ENCODE measurements at places on chromosomes 3 and 15.

DNA sequence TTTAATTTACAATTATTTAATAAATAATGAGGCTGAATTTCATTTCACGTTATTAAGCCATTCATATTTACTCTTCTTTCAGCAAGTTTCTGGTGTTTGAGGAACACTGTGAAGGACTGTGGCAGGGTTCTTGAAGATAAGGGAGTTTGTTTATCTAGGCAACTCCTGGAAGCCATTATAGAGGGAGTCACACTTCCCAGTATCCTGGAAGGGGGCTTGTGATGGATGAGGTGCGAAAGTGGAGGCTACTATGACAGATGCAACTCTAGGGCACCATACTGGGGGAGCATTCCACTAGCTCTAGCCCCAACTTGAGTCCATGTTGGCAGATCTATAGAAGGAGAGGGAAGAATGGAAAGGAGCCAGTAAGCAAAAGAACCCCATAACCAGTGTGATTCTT lies 14.4 kb downstream of the CNOT10 start:
- DNase-seq: no peak

DNA sequence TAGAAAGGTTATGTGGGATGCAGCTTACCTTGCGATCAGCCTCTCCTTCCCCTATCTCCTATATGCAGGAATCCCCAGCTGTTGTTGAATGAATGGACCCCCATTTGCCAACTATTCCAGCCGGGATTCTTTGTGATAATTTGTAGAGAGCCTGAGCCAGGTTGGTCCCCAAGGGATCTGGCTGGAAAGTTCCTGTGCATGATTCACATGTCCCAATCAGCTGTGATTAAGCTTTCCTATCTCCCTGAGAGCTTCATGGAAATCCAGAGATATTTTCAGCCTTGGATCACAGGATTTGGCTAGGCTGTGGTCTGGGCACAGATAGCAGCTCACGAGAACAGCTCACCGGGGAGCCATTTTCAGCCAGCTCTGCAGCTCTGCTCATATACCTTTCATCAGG lies 76.7 kb downstream of the ARNT2 start:
- peak; percentile 99 for DNase-seq

- peak; percentile 24 for DNase-seq
Observed at GRCh38 chr3:149199474-149199873, 22.2 kb downstream of the CP start.

GRCh38 chr15:89197503-89197971 lies 23.8 kb downstream of the RLBP1 start:
- DNase-seq: no peak

DNA sequence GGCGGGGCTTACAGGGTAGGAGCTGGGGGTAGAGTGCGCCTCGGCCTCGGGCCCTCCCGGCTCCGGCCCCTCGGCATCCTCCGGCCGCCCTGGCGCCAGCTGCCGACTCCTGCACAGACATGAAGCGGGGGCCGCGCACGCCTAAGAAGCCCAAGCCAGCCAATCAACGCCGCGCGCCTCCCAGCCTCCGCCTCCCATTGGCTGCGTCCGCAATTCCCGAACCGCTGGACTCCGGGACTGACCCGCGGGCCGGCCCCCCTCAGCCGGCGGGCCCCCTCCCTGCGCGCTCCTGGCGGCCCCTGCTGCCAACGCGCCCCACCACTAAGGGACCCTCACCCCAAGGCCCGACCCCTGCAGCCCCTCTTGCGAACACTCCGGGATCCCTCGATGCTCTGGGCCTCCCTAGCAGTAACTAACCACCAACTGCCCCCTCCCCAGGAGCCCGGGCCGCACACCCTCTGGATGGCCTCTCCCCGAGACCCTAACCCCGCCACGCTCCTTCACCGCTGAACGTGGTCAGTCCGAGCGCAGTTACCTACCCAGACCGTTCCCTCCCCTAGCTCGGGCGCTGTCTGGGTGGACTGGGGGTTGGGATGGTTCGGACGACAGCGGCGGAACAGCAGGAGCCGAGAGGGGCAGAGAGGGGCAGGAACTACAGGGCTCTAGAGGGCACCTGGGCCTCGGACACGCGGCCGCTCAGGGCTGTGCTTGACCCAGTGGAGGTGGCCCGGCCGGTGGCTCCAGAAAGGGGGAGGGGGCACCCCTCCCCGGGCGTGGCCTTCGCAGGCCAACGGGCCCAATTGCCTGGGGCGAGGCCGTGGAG lies 5.0 kb downstream of the GATA2 start:
- DNase-seq: peak; percentile 66

GRCh38 chr3:32568953-32569352 lies 1.7 kb downstream of the DYNC1LI1 start:
- DNase-seq: no peak

- DNase-seq: peak; percentile 99
Observed at GRCh38 chr3:42061713-42062380, 29.3 kb upstream of the TRAK1 start.

- DNase-seq: no peak
Observed at GRCh38 chr3:39413691-39414420, 7.3 kb downstream of the RPSA start.

- no peak for DNase-seq
Observed at GRCh38 chr15:83993591-83993990, 242.0 kb upstream of the GOLGA6L4 start.

- peak; percentile 88 for DNase-seq
Observed at GRCh38 chr15:62075595-62076277, 9.0 kb downstream of the C2CD4A start.

GRCh38 chr3:113232342-113232741 lies 21.0 kb downstream of the BOC start:
- DNase-seq: peak; percentile 34

DNA sequence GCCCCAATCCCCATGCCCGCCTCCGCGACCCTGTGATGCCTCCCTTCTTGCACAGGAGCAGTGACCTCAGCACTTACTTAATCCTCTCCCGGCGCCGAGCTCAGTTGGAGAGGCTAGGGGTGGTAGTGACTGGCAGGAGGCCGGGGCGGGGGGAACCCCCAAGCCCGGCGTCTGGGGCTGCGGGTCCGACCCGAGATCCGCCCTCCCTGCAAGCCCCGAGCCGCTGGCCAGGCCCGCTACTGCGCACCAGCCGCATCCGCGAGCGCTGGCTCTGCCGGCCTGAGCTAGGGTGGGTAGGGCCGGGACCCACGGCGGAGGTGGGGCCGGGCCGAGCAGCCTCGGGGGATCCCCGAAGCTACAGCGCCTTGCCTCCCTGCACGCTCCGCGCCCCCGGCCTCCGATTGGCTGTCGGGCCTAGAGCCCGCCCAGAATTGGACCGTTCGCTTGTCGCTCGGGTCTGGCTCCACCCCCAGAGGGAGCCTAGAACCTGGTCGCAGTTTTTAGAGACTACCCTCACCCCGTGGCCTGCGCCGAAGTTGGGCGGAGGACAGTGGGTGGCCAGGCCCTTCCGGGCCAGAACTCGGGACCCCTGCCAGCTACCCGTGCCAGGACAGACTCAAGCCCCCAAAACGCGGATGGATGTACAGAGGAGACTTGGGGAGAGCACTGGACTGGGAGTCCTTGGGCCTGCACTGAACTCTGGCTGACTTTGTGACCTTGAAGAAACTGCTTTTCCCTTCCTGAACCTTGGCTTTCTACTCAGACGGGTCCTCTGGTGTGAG lies at the start of gene C3orf18:
C3orf18 (minus strand) TSS at position 362 of the 782 bp plus-strand sequence. CDS start 2,048 bp downstream, outside the sequence.
- DNase-seq: peak; percentile 88

- peak; percentile 59 for DNase-seq
Observed at GRCh38 chr15:55587321-55588069, 650 bp downstream of the PYGO1 start.

- peak; percentile 90 for DNase-seq
Observed at GRCh38 chr3:100033184-100033583, 81.1 kb downstream of the FILIP1L start.

- DNase-seq: no peak
Observed at GRCh38 chr15:41974041-41974440, 1.7 kb upstream of the EHD4 start.

GRCh38 chr3:37756311-37756710 lies 105.4 kb upstream of the CTDSPL start:
- DNase-seq: no peak

GRCh38 chr3:119322021-119322834 lies 28.0 kb downstream of the ARHGAP31 start:
- no peak for DNase-seq

DNA sequence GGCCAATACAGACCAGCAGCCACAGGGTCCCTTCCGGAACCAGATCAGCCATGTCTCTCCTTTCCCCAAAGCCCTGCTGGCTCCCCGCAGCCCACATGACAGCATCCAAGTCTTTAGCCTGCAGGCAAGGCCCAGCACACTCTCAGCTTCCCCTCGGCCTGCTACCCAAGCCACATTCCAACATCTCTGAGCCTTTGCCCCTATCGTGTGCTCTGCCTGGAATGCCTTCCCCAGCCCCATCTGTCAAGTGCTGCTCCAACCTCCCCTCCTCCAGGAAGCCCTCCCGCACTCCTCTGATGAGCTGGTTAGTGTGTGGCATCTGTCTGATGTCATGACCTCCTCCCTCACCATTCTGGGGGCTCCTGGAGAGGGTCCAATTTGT lies 8.5 kb downstream of the PLXND1 start:
- no peak for DNase-seq

DNA sequence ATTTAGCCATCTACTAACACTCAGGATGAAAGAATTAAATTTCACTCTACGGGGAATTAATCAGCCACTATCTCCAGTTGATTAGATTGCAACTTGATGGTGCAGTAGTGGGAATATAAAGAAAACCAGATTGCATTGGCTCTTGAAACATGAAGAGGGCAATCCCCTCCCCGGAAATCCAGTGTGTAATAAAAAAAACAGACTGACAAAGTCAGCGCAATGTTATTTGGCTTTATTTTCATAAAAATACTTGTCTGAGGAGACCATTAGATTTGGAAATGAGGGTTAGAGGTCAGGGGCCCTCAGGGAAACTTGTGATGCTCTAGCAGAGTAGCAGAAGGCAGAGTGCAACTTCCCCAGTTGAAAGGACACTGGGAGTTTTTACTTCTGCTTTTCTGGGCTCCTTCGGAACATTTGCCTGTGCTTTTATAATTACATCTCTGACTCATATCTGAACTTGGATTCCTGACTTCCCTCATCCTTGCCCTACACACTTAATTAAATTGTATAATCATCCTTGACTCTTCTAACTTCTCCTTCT lies 326.8 kb downstream of the TUSC7 start:
- DNase-seq: peak; percentile 14

DNA sequence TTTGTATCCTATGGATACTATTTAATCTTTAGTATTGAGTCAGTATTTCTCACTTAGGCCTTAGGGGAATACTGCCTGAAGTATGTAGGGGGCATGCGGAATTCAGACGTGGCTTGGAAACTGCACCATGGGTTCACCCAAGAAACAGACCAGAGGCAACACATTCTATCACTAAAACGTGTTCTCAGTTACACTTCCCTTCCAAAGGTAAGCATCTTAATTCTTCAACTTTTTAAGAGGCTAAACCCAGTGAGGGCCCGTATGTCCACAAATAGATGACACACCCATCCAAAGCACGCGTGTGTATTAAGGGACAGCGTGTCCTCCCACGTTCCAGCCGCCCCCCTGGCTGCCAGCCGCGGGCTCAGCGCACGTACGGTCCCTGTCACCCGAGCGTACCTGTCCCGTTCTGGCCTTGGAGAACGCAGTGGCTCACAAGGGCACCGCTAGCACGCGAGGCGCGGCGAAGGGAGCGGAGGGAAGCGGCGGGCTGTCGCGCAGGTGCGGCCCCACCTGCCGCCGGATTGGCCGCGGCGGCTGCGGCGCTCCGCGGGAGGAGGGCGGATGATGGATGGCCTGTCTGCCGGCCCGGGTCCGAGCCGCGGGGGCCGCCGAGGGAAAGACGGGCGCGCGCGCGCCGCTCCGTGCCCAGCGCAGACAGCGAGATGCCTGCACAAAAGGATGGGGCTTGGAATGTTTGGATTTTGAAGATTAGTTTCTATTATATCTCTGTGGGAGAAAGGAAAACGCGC lies 1003.9 kb upstream of the NR2F2 start:
- DNase-seq: no peak

GRCh38 chr3:44883213-44883955 lies 9.0 kb downstream of the TGM4 start:
- no peak for DNase-seq

- DNase-seq: no peak
Observed at GRCh38 chr15:28934645-28935044, 48.9 kb downstream of the APBA2 start.

- peak; percentile 63 for DNase-seq
Observed at GRCh38 chr3:30286811-30287210, 319.6 kb upstream of the TGFBR2 start.

DNA sequence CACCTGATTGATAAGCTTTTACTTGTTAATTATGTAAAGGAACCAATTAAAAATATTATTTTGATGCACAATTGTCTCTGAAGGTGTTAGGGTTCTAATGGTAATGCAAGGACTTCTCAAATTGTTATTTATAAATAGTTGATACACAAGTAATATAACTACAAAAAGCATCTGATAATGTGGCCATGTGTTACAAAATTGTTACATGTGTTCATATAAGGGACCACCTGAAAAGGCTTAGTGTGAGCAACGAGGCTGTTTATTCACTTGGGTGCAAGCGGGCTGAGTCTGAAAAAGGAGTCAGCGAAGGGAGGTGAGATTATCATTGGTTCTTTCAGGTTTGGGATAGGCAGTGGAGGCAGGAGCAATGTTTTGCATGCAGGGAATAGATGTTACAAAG lies 421.9 kb upstream of the CADM2 start:
- DNase-seq: no peak

- no peak for DNase-seq
Observed at GRCh38 chr3:13716540-13717221, 163.2 kb downstream of the WNT7A start.

DNA sequence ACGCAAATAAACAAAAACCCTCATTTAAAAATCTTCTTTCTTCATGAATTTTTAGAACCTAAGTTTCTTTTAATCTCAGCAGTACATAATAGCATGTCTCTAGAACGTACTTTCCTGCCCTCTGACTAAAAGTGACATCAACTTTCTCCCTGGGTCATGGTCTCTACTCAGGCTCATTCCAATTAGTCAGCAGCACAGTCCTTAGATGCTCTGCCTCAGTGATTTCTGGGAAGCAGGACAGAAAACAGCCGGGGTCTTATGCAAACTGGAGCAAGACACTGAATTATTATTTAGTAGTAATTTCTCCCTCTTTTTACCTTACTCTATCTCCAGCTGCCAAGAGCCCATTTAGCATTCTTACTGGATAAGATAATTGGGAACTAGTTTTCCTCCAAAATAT lies 365.2 kb downstream of the TUSC7 start:
- no peak for DNase-seq

DNA sequence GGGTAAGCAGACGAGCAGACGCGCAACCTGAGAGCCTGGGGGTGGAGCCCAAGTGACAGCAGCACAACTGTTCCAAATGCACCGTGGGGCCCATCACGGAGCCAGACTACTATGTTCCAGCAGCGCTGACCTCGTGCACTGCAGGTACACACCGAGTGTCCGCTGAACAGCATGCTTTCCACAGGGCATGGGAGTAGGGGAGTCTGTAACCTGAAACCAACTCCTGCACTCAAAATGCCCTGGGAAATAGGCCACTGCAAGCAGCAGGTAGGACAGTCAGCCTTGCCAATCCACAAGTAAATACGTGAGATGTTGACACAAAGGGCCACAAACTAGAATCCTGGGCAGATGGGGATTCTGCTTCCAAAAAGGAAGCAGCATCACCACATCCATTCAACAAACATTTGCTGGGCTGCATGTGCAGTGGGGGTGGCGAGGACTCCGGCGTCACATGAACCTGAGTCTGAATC lies 73.9 kb downstream of the TBC1D2B start:
- DNase-seq: no peak
